ENCODE measurements at places on chromosomes 2 and 18. TPM values are rescaled to one million over a fixed set of nuclear protein-coding genes. Genes with fewer than 3 reads are reported as not detected.

- H3K36me3 ChIP-seq = no peaks in the 10 kb centered on the region
- DNase-seq = no peak
- no peak overlapping the region for H3K27ac ChIP-seq
Measured at GRCh38 chr2:211928201-211928600, 610.4 kb downstream of the ERBB4 start.

DNA sequence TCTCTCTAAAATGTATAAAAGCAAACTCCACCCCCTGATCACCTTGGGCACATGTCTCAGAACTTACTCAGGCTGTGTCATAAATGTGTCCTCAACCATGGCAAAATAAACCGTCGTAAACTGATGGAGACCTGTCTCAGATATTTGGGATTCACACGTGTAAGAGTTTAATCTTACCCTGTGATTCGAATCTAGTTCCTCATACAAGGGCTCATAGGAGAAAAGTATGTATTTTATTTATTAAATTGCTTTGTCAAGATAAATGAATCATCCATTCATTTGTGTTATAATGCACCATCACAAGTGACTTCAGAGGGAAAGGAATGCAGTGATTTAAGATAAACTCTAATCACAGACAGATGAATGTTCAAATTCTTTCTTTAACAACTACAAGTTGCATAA lies 712.5 kb upstream of the LRATD1 start:
- no peak overlapping the region for H3K27ac ChIP-seq
- H3K36me3 ChIP-seq = no peaks in the 10 kb centered on the region
- no peaks in the 10 kb centered on the region for H3K27me3 ChIP-seq
- DNase-seq = no peak
- no peak overlapping the region for H3K4me3 ChIP-seq

DNA sequence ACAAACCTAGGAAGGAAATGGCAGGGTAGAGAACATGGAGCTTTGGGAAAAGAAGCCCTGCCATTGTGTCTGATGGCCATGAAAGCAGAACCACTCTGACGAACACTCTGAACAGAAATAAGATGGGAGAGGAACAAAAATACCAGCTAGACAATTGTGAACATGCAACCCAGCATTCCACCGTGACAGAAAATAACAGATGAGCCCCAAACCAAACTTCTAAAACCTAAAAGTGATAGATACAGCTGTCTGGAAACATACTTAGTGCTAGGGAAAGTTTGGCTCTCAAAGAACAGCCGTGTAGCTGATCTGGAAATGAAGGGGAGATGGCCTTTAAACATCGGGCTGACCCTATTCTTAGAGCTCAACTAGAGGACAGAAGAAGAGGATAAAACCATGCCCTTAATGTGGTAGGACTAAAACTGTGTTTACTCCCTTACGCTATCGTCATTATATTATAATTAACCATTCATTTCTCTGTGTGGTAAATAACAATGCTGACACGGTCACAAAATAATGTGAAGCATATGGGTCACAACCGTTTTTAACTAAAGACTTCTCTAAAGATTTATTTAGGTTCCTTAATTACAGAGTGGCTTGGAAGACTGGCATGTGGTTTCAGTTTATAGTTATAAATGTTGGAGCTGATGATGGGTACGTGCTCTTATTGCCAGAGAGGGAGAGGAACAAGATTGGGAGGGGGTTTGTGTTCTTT lies 80.6 kb downstream of the MYO1B start:
- no peaks in the 10 kb centered on the region for H3K36me3 ChIP-seq
- no peaks in the 10 kb centered on the region for H3K27me3 ChIP-seq
- DNase-seq = no peak
- H3K4me1 ChIP-seq = peaks cover 4% of the 10 kb centered on the region

- no peaks in the 10 kb centered on the region for H3K36me3 ChIP-seq
- DNase-seq = peak; percentile 73
- H3K4me1 ChIP-seq = no peaks in the 10 kb centered on the region
- no peak overlapping the region for H3K27ac ChIP-seq
Measured at GRCh38 chr2:7071154-7071553, 153.9 kb downstream of the RNF144A start.

- no peaks in the 10 kb centered on the region for H3K36me3 ChIP-seq
- no peaks in the 10 kb centered on the region for H3K4me1 ChIP-seq
- no peak for DNase-seq
- no peak overlapping the region for H3K27ac ChIP-seq
Measured at GRCh38 chr18:50177294-50177992, 17.5 kb downstream of the MYO5B start.

DNA sequence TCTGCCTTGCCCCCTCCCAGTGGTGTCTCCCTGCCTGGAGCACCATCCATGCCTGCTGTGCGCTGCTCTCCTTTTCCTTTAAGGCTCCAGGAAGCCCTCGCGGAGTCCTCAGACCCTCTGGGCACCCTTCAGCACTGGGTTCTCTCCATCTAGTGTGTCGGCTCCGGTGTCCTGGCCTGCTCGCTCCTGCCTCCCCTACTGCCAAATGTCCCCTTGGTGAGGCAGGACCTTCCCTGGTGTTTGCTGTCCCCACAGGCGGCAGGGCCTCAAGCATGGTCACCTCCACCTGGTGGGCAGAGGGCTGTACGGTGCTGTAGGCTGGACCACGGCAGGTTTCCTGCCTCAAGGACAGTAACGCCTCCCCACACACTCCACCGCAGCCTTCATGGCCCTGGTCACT lies 90.2 kb downstream of the DGKD start:
- no peak overlapping the region for H3K27ac ChIP-seq
- no peak overlapping the region for H3K4me3 ChIP-seq
- H3K36me3 ChIP-seq = no peaks in the 10 kb centered on the region
- no peaks in the 10 kb centered on the region for H3K4me1 ChIP-seq
- H3K27me3 ChIP-seq = no peaks in the 10 kb centered on the region

DNA sequence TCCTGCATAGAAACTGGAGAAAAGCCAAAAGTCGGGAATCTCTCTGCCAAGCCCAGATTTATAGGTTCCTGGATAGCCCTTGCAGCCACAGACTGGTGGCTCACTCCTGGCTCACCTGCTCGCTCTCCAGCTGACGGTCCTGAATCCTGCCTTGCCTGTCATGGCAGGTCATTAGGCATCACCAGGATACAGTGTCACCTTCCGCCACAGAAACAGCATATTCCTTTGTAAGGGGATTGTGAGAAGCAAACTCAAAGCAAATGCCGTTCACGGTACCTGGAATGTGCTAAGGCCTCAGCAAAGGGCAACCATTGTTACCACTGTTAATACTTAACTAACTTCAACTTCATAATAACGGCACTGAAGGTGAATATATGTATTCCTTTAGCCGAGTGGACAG lies 57.1 kb upstream of the GPR45 start:
- H3K27me3 ChIP-seq = no peaks in the 10 kb centered on the region
- H3K36me3 ChIP-seq = no peaks in the 10 kb centered on the region
- H3K4me3 ChIP-seq = no peak overlapping the region
- H3K4me1 ChIP-seq = no peaks in the 10 kb centered on the region
- DNase-seq = no peak

- H3K27ac ChIP-seq = no peak overlapping the region
- H3K27me3 ChIP-seq = no peaks in the 10 kb centered on the region
- no peaks in the 10 kb centered on the region for H3K36me3 ChIP-seq
- DNase-seq = no peak
- peaks cover 9% of the 10 kb centered on the region for H3K4me1 ChIP-seq
Measured at GRCh38 chr2:152485954-152486736, 151.2 kb downstream of the FMNL2 start.

DNA sequence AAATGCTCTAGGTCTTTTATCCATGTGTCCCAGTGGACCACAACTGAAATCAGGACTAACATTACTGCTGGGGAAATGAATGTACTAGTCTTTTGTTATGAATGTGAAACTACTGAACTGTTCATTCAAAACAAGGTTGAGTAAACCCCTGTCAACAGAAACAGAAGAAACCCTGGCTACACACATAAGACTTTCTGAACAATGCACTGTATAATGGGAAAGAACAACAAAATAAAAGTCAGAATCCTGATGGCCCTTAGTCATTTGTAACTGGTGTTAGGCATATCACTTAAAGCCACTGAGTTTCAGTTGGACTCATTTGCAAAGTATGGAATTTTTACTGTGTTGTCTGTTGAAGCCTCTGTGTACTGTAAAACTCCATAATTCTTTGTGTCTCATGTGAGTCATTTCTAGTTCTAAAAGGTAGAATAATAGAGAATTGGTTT lies 77.0 kb upstream of the UBXN4 start:
- no peaks in the 10 kb centered on the region for H3K4me1 ChIP-seq
- no peaks in the 10 kb centered on the region for H3K27me3 ChIP-seq
- DNase-seq = no peak
- H3K4me3 ChIP-seq = no peak overlapping the region
- peaks cover 6% of the 10 kb centered on the region for H3K36me3 ChIP-seq

The REG1B gene
- total RNA-seq = 4.9 TPM

The ANKRD62 gene
- total RNA-seq = not detected

The DSEL gene
- total RNA-seq = 17.4 TPM

The TEKT4 gene
- total RNA-seq = not detected

The SH3RF3 gene
- total RNA-seq = 22.8 TPM

The MSGN1 gene
- not detected for total RNA-seq
